Activated CD4-positive, CD25-positive, alpha-beta regulatory T cell (primary cell): ENCODE measurements at places on chromosomes 12 and 14.

DNA sequence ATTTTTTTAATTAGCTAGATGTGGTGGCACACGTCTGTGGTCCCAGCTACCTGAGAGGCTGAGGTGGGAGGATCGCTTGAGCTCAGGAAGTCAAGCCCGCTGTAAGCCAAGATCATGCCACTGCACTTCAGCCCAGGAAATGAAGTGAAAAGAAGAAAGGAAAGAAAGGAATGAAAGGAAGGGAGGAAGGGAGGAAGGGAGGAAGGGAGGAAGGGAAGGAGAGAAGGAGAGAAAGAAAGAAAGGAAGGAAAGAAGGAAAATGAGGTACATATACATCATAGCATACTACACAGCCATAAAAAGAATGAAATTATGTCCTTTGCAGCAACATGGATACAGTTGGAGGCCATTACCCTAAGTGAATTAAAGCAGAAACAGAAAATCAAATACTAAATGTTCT is 12.2 kb downstream of the DNAI7 start:
- no peak for DNase-seq

- DNase-seq = no peak
These were observed 14.3 kb downstream of the EXOC3L4 start for GRCh38 chr14:103108749-103109207.

GRCh38 chr14:94761997-94762377 is 7.9 kb downstream of the GSC start:
- DNase-seq = no peak

- DNase-seq = no peak
These were observed 38.3 kb downstream of the LRCOL1 start for GRCh38 chr12:132572106-132572505.

- no peak for DNase-seq
These were observed 411.1 kb downstream of the CCER1 start for GRCh38 chr12:90543841-90544240.

DNA sequence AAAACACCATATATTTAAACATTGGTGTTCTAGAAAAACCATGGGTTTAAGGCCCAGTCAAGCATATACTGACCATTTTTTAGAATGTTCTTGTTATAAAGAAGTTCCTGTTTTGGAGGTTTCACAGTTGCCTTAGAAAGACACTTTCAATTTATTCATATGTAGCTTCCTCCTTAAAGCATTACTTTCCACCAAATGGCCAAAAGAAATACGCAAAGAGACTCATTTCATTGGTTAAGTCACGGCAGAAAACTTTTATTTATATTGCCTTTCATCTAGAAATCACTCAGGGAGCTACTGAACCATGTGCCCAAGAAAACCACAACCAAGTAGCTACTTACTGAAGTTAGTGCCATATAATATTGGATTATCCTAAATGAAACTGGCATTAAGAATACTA is 40.0 kb downstream of the MYBPC1 start:
- no peak for DNase-seq

- peak; percentile 51 for DNase-seq
These were observed at the start of gene CACNB3 for GRCh38 chr12:48817873-48818830. CACNB3 (plus strand) TSS chr12:48818496; CDS start chr12:48818930, 434 bp downstream.

DNA sequence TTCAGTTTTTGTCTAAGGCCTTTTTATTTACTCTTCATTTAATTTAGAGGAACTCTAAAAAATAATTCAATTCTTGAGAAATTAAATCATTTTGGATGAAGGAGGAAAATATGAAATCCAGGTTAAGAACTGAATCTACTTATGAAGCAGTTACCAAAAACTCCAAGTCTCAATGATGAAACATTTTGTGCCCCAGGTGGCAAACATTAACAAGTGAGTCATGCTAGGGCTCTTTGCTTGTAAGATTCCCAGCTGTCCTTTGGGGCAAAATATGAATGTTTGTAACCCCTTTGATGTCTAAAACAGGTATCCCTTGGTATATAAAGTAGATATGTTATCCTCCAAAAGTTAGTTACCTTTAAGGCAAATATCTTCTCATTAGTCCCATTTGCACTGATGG is 202.4 kb downstream of the NEDD1 start:
- DNase-seq = no peak

DNA sequence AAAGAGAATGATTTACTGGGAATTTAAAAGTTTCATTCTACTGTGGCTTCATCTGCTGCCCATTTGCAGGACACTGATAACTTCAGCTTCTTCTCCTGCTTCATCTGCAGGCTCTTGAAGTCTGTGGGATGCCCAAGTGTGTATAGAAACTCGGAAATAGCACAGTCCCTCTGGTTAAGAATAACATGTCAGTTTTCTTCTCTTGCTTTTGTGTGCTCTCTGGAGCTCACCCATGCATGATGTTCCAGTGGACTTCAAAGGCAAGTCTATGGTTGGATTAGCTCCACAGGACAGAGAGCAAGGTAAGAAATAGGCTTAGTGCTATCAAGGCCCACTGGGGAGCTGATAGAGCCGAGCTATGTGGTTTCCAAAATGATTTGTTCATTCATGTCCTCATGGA is 13.7 kb downstream of the RMST start:
- no peak for DNase-seq
